Mesendoderm (in vitro differentiated cells): ENCODE measurements at places on chromosomes 1 and 21.
A peak's percentile ranks its signal among the peaks of the same experiment; 100 is the strongest.

- peak; percentile 80 for DNase-seq
Observed at GRCh38 chr1:7549277-7550161, 221.6 kb upstream of the VAMP3 start.

DNA sequence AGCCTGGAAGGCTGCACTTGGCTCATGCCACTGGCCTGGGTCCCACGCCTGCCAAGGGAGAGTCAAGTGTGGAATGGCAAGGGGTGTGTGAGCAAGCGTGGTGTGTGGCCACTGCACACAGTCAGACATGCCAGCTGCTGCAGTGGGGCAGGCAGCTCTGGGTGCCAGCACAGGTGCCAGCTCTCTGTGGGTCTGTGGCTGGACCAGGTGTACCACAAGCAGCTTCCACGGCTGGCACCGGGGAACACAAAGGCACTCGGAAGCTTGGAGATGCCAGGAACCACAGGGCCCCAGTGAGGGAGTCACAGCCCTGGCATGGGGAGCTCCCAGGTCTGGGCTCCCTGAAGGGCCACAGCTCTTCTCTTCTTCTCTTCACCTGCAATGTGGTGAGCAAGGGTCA is 34.8 kb downstream of the ACTL8 start:
- no peak for DNase-seq

- DNase-seq, result peak; percentile 97
Observed at GRCh38 chr1:81800695-81801650, at the start of gene ADGRL2. TSS of gene ADGRL2 (plus strand) at chr1:81800934. CDS start at chr1:81836985, 36,051 bp downstream.

- DNase-seq, result no peak
Observed at GRCh38 chr1:45479039-45479748, 11.8 kb downstream of the TESK2 start.

DNA sequence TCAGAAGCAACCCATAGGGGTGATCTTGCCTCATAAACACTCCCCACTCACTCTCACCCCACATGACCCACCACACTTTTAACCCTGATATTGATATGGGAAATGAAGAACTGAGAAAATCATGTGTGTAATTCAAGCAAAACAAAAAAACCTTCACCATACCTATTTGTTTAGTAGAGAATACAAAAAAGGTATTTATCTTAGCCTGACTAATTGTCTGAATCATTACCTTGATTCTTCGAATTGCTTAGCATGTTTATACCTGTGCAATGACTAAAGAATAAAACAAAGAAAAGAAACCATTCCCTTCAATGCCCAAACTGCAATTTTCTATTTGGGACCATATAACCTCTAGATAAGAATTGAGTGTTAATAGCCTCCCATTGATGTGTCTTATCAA is 1.8 kb downstream of the CLDN17 start:
- DNase-seq, result no peak

GRCh38 chr1:25624156-25624555 is 7.6 kb downstream of the MAN1C1 start:
- no peak for DNase-seq

DNA sequence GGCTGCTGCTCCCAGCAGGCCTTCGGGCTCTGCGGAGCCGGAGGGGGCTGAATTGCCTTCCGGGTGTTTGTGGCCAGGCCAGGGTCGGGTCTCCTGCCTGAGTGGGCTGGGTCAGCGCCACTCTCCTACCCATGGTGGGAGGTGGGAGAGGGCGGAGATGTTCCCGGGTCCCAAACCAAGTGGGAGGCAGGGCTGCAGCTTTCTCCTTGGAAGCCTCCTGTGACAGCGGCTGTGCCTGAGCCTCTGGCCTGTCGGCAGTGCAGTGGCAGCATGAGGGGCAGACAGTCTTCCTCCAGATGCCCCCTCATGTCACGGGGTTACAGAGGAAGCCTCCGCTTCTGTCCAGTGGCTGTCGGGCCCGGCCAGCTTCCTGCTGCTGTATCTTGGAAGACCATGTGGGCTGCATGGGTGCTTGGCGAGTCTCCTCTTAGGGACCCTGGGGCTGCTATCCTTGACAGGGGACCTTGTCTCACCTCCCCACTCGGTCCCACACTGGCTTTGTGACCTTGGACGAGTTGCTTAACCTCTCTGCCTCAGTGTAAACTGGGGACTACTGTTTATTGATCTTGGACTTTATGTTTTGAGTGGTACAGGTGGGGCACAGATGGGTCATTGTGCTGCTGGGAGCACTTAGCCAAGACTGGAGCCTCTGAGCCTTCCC is 4.3 kb downstream of the SKI start:
- no peak for DNase-seq

GRCh38 chr1:16184557-16185303 is 27.7 kb downstream of the ARHGEF19 start:
- DNase-seq, result peak; percentile 47

DNA sequence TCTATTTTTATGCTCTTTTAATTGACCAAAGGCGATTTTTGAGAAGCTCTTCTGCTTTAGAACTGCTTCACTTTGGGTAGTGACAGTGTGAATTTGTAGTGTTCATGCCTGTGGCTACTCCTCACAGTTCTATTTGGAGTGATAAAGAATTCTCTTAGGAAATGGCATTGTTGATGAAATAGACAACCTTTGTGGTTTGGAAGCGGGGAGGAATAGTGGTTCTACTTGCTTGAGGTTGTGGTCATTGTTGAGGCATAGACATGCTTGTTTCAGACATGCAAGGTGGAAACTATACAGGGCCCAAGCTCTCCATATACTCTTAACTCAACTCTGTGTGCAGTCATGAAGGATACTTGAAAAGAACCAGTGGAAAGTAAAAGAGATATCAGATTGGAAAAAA is 481.1 kb upstream of the NEGR1 start:
- no peak for DNase-seq

- DNase-seq, result no peak
Observed at GRCh38 chr1:196466166-196466565, 142.1 kb downstream of the KCNT2 start.

GRCh38 chr1:233631810-233632405 is 18.0 kb downstream of the KCNK1 start:
- no peak for DNase-seq

DNA sequence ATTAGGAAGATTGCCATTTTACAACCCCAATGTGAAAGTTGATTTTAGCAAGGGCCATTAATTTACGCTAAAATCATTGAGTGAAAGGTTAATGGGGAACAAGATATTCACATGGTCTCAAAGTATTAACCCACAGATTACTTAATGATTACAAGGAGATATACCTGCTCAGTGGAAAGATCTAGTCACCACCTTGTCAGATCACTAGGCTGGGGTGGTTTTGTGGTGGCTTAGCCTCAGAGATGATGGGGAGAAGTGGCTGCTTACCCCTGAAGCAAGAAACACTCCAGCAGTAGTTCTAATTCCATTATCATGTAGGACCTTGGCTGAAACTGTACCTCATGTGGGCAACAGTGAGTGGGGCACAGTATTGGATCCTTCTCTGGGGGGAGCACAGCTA is 20.1 kb upstream of the TRIM33 start:
- no peak for DNase-seq

GRCh38 chr1:41521766-41522165 is 37.3 kb upstream of the EDN2 start:
- DNase-seq, result peak; percentile 82

GRCh38 chr1:220077887-220078286 is 11.7 kb downstream of the BPNT1 start:
- no peak for DNase-seq

DNA sequence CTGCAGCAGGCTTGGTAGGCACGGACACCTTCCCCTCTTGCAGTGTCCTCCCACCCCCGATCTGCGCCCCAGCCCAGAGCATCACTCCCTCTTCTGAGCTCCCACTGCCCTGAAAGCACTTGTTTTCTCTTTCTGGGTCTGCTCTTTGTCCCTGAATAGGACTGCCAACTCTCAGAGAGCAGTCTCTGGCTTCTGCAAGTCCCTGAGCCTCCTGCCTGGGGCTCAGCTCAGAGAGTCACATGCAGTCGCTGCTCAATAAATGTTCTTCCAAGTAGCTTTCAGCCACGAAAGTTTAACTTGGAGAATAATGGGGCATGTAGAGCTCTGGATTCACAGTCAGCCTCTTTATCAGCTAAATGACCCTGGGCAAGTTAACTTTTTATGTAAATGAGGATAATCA is 205.6 kb downstream of the HIVEP3 start:
- DNase-seq, result peak; percentile 14

GRCh38 chr1:72011721-72012120 is 270.6 kb downstream of the NEGR1 start:
- no peak for DNase-seq

DNA sequence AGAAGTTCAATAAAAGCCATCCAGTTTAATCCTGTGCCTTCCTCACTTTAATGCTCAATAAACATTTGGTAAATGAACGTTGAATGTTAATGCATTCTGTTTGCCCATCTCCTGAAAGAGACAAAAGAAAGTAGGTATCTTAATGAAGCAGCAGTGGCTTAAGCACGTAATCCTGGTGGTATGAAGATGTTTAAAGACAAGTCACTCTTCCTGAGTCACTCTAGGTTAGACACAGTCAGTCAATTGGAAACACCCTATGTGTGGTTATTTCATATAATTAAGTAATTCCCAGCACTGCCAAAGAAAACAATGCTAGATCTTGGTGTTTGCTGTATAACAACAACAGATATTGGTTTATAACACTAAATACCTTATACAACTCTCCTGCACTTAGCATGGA is 334.0 kb upstream of the FMN2 start:
- DNase-seq, result no peak

DNA sequence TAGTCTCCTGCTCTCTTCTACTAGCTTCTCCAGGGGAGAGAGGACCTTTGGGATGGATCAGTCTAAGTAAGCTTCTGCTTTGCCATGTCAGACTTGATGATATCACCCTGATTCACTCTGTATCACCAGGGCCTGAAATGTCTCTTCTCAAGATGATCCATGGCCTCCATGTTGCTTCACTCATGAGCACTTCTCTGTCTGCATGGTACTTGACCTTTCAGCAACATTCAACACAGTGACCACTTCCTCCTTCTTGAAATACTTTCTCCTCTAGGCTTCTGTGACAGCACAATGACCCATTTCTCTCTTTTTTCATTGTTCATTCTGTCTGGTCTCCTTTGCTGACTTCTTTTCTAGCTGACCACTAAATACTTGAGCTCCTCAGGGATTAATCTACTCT is 35.3 kb upstream of the NGF start:
- no peak for DNase-seq

- peak; percentile 50 for DNase-seq
Observed at GRCh38 chr1:246317332-246318035, 189.6 kb downstream of the SMYD3 start.

DNA sequence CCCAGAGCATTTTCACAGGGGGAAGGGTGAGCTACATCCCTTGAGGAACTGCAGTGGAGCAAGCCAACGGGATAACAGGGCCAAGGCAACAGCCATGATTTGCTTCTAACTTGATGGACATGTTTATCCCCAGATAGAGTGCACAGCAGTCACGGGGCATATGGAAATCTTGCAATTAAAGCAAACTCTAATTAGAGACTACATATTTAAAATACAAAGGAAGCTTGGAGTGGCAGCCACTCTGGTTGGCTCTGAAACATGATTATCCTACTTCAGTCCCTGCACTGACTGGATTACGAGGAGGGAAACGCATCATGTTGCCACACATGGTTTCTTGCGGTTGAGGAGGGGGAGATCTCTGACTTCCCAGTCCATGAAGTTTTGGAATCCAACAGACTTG is 60.8 kb downstream of the BEND5 start:
- DNase-seq, result no peak

GRCh38 chr1:35432231-35432630 is 125.0 kb downstream of the KIAA0319L start:
- no peak for DNase-seq

GRCh38 chr1:31936278-31936980 is 1.7 kb downstream of the PTP4A2 start:
- DNase-seq, result no peak

DNA sequence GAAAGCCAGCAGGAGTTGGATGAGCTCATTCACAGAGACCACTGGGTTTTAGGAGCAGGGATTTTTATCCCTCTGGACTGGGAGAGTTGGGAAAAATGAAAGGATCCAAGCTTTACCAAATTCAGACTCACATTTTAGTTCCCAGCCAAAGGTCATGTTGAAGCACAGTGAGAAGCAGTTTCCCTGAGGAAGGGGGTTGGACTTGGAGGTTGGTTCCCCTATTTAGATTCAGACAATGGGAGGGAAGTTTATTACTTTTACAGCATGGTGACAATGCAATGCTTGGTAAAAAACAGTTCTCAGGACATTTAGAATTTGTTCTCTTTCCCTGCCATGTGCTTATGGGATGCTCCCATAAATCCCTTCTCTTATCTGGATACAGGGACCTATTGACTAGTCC is 57.3 kb upstream of the ZNF648 start:
- DNase-seq, result no peak

DNA sequence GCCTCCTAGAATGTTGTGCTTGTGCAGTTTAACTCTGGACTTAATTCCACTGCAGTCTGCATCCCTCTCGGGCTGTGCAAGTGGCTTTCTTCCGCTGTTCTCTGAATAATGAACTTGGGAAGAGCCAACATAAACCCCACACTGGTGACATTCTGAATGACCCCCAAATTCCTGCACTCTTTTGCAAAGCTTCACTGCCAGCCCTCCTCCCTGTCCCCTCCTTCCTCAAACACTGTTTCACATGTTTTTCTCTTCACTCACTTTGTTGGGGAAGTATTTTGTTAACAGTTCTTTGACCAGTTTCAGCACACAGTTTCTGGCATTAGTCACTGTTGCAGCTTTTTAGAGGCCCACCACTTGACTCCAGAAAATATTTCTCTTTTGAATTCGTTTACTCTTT is 39.7 kb downstream of the GNG12 start:
- DNase-seq, result no peak

- DNase-seq, result no peak
Observed at GRCh38 chr1:184781941-184782340, 27.3 kb upstream of the EDEM3 start.

- no peak for DNase-seq
Observed at GRCh38 chr1:152517237-152517811, 3.0 kb downstream of the CRCT1 start.

GRCh38 chr1:220451532-220451931 is 76.4 kb upstream of the MARK1 start:
- DNase-seq, result peak; percentile 95

- DNase-seq, result no peak
Observed at GRCh38 chr1:228317411-228317828, 89.2 kb downstream of the TRIM11 start.

- peak; percentile 81 for DNase-seq
Observed at GRCh38 chr1:156115514-156116374, 1.2 kb downstream of the LMNA start.

DNA sequence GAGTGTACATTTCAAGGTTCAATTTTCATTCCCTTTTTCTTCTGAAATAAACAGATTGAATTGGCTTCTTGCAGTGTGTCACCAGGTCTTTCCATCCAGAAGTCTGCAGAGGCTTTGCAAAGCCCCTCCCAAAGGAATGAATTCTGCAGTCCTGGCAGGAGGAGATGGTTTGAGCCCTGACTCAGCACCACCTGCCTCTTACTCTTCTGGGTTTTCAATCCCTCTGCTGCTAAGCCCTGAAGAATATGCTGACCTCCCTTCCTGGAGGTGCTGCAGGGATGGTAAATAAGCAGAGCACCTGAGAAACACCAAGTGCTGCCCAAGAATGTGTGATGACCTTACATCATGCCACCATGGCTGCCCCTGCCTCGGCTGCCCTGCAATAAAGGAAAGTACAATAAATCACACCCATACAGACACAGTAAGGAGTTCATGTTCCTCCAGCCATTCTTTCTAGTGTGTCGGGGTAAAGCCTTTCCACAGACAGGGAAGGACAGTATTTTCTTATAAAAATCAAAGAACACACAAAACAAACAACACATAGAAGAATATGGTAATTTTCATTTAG is 209.2 kb downstream of the ZNF326 start:
- peak; percentile 46 for DNase-seq

- DNase-seq, result no peak
Observed at GRCh38 chr1:92123868-92124267, 43.7 kb downstream of the BTBD8 start.

- DNase-seq, result no peak
Observed at GRCh38 chr1:6351480-6352137, 42.0 kb downstream of the ACOT7 start.
